GM12865 (cell line): ENCODE measurements at places on chromosomes 1 and 21.

GRCh38 chr1:116940814-116941599 lies 31.3 kb downstream of the PTGFRN start:
- no peak for DNase-seq

GRCh38 chr1:203278082-203278884 lies 27.0 kb upstream of the BTG2 start:
- no peak for DNase-seq

GRCh38 chr1:89198491-89199072 lies at the start of gene GBP4:
GBP4 (minus strand) TSS chr1:89198942; CDS start chr1:89198834, 108 bp downstream.
- DNase-seq, result peak; percentile 84

DNA sequence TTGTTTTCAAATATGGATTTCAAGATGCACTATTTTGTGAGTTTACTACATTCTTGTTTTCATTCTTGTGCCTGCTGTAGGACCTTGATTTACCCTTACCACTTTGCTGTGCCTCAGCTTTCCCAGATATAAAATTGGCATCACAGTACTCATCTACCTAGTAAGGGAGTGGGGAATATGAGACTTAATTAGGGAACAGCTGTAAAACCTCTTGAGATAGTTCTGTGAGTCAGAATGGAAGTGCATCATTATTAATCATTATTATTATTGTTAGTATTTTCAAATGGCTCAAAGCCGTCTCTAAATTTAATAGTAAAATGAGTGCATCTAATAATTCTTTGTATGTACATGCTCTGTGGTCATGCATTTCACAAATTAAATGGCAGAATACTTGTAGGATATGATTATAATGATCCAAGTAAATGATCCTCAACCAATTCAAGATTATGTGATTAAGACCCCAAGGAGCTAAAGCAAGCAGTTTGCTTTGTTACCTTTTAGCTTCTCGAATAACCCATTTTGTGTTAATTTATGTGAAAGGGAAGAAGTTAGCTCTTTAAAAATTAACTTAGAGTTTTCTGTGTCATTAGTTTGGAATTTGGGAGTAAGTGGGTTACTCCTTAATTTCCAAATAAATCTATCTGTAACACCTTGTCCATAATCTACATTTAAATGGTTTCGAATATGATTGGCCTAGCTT lies 155.4 kb downstream of the NFIA start:
- no peak for DNase-seq

- DNase-seq, result no peak
Measured at GRCh38 chr1:16199700-16200099, 12.8 kb downstream of the ARHGEF19 start.

GRCh38 chr21:44090325-44090724 lies 16.9 kb upstream of the PWP2 start:
- no peak for DNase-seq

DNA sequence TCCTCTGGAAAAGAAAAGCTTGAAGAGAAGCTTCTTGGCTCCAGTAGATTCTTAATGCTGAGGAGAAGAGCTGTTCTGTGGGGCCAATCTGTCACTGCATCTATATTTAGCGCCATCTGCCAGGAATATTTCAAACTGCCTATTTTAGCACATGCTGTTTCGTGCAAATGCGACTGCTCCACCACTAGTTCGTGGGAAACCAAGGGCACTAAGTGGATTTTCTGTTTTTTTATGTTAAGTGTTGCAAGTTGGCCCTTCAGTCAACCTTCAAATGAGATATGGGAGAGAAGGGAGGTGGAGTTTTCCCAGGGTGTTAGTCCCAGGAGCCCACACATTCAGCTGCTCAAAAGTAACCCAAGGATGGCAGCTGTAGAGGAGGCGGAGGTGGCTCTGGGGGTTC lies 91.9 kb downstream of the TSEN15 start:
- DNase-seq, result no peak
